H7 (cell line): ENCODE measurements at places on chromosomes 2 and 18. TPM values are rescaled to one million over a fixed set of nuclear protein-coding genes. Genes with fewer than 3 reads are reported as not detected.

Gene THUMPD2
- total RNA-seq: 7.1 and 13.7 TPM in 2 replicates

Gene SPATA3
- not detected in 2 replicates for total RNA-seq

Gene IL1RL1
- not detected in 2 replicates for total RNA-seq

Gene COLEC11
- 0.07 TPM in 1 of 2 replicates, not detected in the other for total RNA-seq

Gene ASB18
- total RNA-seq: not detected in 2 replicates

Gene DQX1
- 0.10 and 0.78 TPM in 2 replicates for total RNA-seq

DNA sequence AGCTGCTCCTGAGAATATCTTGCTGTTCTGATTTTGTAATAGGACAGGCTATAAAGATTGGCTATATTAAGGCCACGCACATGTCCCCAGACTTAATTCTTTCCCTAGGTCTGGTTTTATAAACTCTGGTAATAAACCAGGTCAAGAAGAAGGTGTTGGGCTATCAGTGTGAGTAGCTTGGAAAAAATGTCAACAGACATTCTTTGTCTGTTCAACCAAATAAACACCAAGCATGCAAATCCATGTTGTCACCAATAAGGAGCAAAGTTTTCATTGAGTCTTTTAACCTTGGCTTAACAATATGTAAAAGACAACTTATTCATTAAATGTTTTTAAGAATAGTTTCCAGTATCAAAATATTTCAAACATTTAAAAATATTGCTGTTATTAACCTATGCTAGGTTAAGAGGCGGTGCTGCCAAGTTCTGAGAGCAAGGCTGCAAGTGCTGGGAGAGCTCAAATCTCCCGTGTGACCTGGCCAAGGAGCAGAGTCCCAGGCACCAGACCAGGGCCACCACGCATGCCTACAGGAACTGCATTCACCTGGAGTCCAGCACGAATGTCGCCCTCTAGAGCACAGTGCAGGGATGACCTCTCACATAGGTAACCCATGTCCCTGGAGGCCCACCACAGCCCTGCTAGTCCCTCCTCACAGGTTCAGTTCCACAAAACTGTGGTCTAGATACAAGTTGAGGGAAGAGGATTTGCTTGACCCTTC is 120.5 kb upstream of the POU3F3 start:
- DNase-seq: peak; percentile 70

- no peak for DNase-seq
These were observed 213.4 kb downstream of the LTBP1 start for GRCh38 chr2:33160191-33160590.

- DNase-seq: no peak
These were observed 28.1 kb downstream of the SLC40A1 start for GRCh38 chr2:189552334-189552990.

DNA sequence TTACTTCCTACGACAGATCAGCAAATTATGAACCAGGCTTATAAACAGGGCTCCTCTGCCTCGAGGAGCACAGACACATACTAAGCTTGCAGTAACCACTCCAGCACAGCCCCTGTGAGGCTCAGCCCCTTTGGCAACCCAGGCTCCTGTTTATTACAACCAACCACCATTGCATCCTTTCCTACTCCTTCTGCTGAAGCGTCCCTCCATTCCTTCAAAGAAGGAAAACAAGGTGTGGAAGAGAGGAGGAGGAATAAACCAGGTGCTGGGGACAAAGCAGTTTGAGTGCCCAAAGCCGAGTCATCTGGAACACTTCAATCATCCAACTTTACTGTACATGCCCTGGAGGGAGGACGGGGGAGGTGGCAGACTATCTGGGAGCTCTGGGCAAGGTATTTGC is 87.2 kb upstream of the MGAT4A start:
- DNase-seq: no peak

DNA sequence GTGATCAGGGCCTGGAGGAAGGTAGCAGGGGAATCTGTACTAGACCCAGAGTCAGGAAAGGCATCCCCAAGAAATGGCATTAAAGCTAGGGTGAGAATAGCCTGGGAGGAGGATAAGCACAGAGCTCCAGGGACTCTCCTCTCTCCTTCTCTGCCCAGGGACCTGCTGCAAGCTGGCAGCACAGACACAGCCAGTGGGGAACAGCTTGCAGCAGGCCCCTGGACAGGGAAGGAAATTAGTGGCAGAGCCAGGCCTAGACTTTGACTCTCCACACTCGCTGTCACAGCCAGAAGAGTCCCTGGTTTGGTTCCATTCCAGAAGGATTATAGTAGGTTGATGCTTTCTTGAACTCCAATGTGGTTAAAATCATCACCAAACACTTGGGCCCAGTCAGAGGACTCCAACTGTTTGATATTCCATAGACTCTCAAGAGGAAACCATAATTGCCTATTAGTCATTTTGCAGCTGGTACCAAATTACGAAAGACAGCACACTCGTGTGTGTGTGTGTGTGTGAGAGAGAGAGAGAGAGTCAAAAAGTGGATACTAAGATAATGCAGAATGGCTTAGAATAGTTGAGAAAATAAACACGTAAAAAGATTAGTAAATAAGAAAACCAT is 95.5 kb upstream of the ATP8B1 start:
- no peak for DNase-seq
